ENCODE measurements at places on chromosomes 2 and 18. TPM values are rescaled to one million over a fixed set of nuclear protein-coding genes. Genes with fewer than 3 reads are reported as not detected.
A peak's percentile ranks its signal among the peaks of the same experiment; 100 is the strongest.

- DNase-seq, result no peak
These were observed 83.1 kb downstream of the DCC start for GRCh38 chr18:52422985-52423601.

DNA sequence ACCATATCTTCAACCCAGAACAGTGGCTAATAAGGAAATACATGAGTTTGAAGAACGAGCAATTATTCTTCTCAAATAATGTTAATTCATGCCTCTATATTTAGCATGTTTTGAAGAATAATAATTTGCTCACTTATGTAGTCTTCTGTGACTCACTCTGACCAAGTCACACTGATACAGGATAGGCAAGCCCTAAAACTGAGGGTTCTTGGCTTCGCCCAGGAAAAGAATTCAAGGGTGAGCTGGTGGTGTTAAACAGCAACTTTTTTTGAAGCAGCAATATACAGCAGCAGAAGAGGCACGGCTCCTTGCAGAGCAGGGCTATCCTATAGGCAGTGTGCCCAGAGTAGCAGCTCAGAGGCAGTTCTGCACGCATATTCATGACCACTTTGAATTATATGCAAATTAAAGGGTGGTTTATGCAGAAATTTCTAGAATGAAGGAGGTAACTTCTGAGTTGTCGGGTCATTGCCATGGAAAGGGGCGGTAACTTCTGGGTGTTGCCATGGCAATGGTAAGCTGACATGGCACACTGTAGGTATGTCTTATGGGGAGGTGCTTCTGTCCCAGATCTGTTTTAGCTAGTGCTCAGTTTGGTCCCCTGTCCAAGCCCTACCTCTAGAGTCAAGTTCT lies 200.6 kb downstream of the RND3 start:
- DNase-seq, result peak; percentile 45

NEDD4L gene
- 7.1 TPM for total RNA-seq

GRCh38 chr2:128362889-128363228 lies 44.2 kb upstream of the HS6ST1 start:
- DNase-seq, result peak; percentile 80

DNA sequence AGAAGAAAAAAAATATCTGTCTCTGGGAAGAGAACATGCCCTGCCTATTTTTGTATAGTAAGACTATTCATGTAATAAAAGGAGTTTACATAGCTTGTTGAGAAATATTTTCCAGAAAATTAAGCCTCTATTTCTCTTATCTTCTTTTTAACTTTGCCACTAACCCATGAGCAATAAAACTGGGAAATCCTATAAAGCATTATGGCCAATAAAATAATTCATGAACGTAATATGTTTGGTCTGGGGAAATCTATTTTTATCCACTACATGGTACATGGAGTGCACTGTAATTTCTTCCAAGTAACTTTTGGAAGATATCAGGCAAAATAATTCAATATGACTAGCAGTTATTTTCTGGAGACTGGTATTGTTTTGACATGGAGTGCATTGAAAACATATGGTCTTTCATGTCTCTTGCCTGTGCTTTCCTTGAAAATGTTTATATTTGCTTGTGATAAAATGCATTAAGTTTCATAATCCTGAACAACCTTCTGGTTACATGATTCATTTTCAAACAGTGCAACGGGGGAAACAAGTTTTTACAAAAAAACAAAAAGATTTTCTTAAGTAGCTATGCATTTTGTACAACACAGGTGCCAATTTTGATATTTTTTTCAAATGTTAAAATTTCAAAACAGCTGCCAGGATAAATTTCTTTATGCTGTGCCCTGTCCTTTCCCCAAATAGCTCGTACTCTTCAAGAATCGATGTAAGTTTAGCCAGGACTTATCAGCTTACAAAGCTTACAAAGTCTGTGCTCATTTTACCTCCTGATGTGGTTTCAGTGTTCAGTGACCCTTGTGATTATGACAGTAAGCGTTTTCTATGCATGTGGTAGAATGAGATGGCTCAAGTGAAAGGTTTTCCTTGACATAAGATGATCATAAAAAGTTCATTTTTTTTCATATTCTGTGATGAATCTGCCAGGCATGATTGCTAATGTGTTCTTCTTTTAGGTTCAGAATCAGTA lies 194.5 kb downstream of the UBE2E3 start:
- no peak for DNase-seq

- DNase-seq, result no peak
These were observed 65.6 kb downstream of the STK39 start for GRCh38 chr2:168181825-168182224.

DNA sequence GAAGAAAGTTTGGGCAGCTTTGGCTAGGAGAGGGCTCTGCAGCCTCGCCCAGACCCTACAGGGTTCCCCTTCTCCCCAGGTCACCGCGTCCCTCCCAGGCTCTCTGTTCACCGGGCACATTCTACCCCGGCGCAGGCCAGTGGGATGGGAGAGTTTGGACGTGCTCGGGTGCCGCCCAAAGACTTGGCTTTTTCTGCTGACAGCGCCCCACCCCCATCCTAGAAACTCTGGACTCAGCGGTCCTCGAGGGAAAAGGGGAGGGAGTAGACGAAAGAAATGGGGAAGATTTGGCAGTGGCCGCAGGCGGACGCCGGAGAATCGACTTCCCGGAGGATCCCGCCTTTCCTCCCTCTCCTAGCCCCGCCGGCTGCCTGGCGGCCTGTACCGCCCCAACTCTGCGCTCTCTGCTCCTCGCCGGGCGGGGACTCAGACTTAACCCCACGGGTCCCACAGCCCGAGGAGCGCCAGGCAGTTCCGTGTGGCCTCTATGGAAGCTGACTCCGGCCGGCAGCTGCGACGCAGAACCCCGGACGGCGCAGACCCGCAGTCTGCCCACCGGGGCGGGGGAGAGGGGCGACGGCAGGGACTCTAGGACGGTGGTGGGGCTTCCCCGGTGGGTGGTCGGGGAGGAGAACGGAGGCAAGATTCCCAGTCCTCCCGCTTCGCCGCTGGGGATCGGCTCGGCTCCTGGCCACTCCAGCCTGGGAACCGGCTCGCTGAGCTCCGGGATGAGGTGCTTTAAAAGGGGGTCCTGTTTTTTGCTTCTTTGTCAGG lies 863 bp upstream of the SIX2 start:
- DNase-seq, result peak; percentile 83

DNA sequence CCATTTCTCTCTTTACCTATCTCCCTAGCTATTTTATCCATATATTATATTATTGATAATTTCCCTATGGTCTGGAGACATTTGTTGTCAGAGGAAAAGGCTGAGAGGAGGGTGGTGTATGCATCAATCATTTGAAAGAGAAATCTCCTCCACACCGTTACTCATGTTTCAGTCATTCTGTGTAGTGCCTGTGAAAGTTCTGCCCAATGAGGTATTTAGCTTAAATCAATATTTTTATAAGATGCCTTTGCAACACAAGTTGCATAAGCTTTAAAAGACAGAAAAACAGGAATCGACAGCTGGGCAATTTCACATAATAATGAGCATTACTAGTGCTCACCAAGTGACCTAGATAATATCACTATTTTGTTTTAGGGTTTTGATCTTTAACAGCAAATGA lies 363.7 kb upstream of the FSIP2 start:
- DNase-seq, result no peak

NCKAP5 gene
- total RNA-seq, result 0.65 TPM

DNA sequence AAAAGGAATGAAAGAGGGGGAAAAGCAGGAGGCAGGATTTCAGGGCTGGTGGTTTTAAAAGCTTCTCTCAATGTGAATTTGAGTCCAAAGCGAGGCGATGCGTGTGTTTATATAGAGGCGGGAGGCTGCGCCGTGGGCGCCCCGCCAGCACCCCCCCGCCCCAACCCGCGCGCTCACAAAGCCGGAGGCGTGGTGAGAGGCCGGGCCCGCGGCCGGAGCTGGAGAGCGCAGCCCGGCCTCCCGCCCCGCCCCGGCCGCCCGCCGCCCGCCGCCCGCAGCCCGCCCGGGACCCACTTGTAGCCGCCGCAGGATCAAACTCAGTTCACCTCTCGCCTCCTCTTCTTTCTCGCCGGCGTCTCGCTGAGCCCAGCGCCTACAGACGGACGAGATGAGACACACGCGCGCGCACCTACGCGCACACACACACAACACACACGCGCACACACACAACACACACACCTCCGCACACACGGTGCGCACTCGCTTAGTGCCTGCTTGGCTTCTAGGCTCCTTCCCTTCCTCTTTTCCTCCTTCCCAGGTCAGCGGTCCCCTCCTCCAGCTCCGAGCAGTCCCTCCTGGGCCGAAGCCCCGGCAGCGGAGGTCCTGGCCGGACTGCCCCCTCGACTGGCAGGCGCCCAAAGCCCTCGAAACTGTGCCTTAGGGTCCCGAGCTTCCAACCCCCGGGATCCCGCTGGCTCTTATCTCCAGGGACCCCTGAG lies 1.3 kb upstream of the CYP26B1 start:
- DNase-seq, result peak; percentile 69

MRPS9 gene
- total RNA-seq, result 13.0 TPM

NOP58 gene
- 49.3 TPM for total RNA-seq

DNA sequence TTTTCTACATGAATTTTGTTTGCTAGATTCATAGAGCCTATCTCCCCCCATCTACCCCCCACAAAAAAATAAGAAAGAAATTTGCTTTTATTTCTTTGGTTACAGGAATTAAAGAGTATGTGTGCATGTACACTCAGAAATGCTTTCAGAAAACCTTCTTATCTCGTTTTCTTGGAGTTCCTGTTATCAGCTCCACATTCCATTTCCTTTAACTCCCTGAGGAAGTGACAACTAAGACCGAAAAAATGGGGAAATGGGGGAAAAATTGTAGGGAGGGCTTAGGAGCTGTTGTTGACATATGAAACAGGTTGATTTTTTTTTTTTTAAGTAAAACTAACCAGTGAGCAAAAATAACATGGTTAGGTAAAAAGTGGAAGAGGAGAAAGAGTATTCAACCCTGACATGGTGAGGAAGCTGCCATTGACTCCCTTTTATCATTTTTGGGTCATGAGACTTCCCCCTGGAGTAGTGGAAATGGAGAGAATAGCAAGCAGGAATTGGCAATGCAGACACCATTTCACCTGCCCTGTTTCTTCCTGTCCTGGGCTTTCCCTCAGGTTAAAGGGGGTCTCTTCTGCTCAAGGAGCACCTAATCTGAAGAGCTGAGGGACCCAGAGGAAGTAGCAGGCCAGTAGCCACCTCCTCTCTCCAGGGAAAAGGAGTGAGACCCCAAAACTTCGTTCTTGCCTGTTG lies 93.5 kb downstream of the OSBPL6 start:
- no peak for DNase-seq

TWIST2 gene
- 467 TPM for total RNA-seq

DNA sequence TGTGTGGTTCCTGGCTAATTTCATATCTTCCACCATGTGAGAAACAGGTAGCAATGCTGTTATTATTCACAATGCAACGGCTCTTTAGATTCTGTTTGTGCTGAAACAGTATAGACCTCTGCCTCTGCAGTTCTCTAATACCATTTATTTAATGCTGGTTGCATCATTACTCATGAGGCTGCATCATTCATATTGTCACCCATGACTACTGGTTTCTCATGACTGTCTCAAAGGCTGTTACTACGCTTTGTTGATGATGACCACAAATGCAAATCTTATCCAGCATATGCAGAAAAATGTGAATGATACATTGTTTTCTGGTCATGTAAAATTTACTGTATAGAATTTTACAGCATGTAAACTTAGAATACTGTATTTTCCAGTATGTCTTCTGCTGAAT lies 22.5 kb downstream of the CAVIN2 start:
- DNase-seq, result peak; percentile 30

GRCh38 chr2:216519154-216519762 lies 20.6 kb downstream of the RPL37A start:
- DNase-seq, result peak; percentile 84

RFTN2 gene
- total RNA-seq, result 2.1 TPM

- peak; percentile 34 for DNase-seq
These were observed 32.0 kb downstream of the RAB31 start for GRCh38 chr18:9740071-9740470.

- no peak for DNase-seq
These were observed 6.0 kb upstream of the IL1R2 start for GRCh38 chr2:101985793-101986164.

DNA sequence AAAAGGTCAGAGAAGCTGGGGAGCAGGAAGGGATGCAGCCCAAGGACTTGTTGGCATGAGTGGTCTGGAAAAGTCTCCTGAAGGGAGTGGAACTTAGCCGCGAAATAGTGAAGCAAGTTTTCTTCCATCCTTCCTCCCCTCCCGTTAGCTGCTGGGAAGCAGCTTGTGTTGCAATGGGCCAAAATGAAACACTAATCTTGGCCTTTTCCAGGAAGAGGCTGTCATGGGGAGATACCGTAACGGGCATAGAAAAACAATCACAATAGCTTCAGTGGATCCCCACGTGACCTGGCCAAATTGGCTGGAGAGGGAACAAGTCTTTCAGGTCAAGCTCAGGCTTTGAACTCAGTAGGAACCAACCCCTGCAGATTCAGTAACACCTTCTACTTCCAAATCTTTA lies 49.3 kb downstream of the SEMA4F start:
- no peak for DNase-seq

TRABD2A gene
- 5.7 TPM for total RNA-seq

DNA sequence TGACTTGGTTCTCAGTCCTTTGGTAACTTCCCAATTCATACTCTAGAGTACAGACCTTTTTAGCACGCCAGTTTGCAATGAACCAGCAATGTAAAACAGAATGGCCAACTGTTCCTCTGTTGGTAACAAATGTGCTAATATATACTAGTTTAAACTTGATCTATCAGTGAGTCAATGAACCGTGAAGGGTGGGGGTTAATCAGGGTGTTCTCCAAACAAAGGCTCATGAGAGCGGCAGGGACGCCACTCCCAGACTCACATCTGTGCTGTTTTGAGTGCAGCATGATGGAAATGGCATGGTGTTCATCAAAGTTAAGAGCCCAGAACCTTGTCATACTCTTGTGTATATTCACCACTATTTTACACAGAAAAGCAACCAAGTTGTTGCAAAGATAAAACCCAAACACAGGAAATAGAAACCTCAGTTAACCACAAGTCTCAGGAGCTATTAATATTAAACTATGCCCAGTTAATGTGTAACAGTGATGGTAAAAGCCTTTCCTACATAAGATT lies 70.3 kb downstream of the CERKL start:
- DNase-seq, result no peak

MEIS1 gene
- total RNA-seq, result 21.4 TPM

- no peak for DNase-seq
These were observed 48.5 kb upstream of the CTDP1 start for GRCh38 chr18:79631096-79631507.

IKZF2 gene
- total RNA-seq, result 13.5 TPM
